ENCODE measurements at places on chromosomes 7 and 10.

- DNase-seq = no peak
Observed at GRCh38 chr7:118731854-118732253, 507.4 kb downstream of the ANKRD7 start.

- no peak for DNase-seq
Observed at GRCh38 chr7:37050801-37051200, 326.5 kb upstream of the AOAH start.

DNA sequence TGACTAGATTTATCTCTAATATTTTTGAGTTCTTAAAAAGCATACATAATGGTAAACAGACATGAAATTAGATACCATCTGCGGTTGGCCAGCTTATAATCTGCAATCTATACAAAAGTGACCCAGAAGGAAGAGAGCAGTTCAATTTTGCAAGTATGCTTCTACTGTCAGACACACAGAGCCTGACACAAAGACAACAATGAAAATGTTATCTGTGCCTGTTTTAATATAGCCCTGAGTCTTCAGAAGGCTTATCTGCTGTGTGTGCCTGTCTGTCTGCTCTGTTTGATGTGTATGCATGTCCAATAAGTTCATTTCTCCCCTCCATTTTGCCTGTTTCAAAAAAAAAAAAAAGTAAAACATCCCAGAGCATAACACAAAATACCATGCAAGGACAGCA is 73.3 kb upstream of the FHIP2A start:
- no peak for DNase-seq

- DNase-seq = no peak
Observed at GRCh38 chr10:35194906-35195305, 68.3 kb downstream of the CREM start.

DNA sequence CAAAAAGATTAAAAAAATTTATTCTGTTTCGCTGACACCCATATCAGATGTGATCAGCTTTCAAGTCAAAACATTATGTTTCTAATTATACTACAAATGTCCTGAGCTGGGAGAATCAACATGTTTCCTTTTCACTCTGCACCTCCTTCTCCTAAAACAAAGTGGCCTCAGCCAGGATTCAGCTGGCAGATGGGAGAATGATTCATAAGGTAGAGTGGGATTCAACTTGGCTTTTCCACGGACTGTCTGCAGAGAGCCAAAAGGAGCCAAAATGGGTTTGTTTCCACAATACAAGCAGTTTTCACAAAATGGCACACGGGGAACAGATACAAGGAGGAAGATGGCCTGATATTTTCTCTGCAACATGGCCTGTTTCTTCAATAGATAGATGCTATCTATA is 376.5 kb upstream of the PRKCQ start:
- DNase-seq = no peak

- no peak for DNase-seq
Observed at GRCh38 chr7:128827248-128827958, 2.8 kb upstream of the FLNC start.

DNA sequence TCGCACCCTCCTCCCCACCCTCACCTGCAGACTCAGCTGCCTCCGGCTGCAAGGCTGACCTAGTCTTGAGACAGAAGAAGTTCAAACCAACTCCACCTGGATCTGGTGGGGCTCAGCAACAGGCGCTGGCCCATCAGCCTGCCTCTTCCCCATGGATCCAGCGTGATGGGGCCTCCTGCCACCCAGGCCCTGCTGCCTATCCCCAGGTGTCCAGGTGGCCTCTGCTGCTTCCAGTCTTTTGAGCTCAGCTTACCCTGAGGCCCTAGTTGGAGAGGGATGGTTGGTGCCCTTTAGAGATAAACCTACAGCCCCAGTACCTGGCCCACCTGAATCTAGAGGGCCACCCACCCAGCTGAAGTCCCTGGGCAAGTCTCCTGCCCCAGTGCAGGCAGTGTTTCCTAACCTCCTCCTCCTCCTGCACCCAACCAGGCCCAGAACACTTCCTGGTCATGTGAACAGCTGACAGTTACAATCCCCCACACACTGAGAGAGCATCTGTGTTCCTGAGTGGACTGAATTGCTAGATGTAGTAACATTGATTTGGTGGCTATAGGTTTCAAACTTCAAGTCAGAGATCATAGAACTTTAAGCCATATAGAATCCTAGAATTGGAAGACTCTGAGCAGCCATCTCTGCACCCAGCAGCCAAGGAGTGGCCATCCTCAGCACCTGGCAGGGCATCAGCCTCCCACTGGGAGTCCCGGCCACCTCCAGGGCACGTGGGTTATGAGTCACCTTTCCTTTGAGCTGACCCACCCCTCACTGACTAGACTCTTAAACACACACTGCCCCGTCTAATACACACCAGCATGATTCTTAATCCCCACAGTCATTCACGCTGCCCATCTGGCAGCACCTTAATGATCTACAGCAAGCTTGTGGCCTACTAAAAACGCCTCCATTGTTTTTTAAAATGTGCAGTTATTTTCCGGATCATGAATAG is 51.9 kb downstream of the ALOX5 start:
- no peak for DNase-seq

GRCh38 chr10:19579761-19580545 is 236.3 kb upstream of the PLXDC2 start:
- no peak for DNase-seq

DNA sequence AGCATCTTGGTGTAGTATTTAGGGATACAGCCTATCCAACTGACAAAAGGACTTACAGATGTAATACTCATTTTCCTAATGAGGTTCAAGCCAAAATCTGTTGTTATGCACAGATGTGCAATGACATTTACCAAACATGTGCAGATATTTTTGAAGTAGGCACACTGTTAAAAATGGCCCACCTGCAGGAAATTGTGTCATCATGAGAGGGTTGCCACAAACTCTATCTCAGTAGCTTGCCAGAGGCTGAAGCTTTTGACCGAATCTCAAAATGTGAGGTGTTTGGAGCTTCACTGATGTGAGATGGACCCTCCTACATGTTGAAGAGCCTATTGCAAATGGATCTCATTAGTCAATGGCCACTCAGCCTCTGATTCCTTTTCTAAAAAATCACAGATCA is 89.7 kb upstream of the CSTF2T start:
- DNase-seq = no peak

DNA sequence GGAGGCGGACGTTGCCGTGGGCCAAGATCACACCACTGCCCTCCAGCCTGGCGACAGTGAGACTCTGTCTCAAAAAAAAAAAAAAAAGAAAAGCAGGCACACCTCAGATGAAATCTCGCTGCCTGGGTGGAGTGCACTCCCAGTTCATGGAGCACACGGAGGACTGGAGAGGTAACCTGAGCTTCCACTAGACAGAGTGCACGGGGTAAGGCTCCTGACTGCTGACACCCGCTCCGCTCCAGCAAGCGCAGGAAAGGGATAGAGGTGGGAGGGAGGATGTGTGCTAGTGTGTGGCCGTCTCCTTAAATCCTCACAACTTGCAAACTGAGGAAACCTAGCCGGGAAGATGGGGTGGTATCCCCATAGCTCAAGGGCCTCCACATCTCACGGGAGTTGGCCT is 50.8 kb downstream of the FAM53B start:
- no peak for DNase-seq

DNA sequence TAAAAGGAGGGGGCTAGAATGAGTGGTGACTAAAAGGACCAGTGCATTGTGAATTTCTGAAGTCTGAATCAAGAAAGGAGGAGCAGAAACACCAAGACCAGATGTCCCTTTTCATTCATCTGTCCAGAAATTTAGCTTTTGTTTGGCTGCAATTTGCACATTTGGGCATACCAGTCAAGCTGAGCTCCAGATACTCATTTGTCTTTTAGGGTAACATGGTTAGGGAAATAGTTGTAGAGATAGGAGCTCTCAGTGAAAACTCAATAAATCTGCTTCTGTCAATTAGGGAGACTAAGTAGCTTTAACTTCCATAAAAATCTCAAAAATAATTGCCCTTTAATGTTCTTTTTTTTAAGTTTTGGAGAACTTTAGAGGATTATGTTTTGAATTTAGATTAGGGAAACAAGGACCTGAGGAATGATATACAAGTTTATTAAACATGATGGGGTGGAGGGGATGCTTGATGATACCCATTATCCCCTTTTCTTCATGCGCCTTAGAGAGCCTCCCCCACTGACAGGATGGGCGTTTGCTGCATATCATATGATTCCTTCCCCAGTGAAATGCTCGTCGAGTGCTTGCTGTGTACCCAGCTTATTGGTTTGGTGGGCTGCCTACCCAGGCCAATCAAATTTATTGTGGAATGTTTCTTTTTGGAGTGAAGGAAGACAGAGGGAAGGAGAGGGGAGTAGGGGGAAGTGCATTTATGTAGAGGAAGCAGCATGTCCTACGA is 50.7 kb upstream of the RPA3 start:
- DNase-seq = no peak

GRCh38 chr10:58950618-58951017 is 225.8 kb upstream of the PHYHIPL start:
- DNase-seq = no peak

DNA sequence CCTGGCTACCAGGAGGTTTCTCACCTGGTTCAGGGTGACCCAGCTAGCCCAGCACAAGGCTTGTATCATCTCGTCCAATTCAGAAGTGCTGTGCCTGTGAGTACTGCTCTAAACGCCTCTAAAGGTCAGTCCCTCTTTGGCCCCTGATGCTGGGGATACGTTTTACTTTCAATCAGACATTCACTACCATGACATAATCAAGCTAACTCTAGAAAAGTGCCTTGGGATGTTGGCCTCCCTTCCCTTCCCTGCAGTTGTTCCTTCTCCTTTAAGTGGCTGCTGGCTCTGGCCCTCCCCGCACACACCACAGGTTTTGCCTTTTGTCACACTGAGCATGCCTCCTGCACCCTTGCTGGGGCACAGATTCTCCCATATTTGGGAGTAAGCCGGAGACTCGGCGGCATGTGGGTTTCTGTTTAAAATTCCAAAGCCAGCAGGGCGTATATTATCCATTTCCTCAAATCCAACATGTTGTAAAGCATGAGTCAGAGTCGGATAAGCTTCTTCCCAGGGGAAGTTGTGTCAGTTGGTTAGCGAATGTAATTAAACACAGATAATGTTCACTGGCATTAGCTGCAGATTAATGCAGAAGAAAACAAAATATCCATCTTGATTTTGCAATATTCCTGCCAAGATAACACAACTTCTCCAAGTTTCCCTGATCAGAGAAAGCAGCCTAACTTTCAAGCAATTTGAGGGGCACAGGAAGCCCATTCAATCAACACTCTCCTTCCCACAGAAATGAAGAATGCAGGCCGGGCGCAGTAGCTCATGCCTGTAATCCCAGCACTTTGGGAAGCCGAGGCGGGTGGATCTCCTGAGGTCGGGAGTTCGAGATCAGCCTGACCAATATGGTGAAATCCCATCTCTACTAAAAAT is 31.8 kb upstream of the VCL start:
- DNase-seq = no peak

DNA sequence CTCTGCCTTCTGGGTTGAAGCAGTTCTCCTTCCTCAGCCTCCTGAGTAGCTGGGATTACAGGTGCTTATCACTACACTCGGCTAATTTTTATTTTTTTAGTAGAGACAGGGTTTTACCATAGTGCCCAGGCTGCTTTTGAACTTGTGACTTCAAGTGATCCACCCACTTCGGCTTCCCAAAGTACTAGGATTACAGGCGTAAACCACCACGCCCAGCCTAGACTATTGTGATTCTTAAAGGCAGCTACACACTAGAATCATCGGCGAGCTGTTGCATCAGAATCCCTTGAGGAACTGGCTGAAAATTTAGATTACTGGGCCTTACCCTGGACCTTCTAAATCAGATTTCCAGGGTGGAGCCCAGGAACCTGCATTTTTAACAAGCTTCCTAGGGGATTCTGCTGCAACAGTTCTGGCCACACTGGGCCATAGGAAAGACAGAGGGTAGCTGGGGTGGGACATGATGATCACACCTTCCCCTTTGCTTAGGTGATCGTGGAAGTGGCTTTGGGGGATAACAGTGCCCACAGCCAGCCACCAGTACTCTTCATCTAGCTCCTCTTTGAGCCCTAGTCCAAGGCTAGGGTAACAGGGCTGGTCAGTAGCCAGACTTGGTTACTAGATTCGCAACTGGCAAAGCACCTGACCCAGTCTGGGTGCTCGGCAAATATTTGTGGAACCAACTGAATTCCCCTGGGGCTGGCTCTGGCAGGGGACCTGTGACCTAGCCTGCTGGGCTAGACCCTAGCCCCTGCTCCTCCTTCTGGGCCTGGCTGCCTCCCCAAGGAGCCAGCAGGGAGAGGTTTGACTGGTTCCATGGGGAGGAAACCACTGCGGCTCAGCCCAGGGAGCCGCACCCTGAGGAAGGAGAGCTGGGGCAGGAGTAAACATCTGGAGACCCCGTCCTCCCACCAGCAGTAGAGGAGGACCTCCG is 67.1 kb upstream of the DUSP5 start:
- DNase-seq = no peak

- no peak for DNase-seq
Observed at GRCh38 chr7:147578196-147578595, 1012.4 kb upstream of the C7orf33 start.

GRCh38 chr10:227014-227413 is 91.8 kb downstream of the ZMYND11 start:
- DNase-seq = no peak

DNA sequence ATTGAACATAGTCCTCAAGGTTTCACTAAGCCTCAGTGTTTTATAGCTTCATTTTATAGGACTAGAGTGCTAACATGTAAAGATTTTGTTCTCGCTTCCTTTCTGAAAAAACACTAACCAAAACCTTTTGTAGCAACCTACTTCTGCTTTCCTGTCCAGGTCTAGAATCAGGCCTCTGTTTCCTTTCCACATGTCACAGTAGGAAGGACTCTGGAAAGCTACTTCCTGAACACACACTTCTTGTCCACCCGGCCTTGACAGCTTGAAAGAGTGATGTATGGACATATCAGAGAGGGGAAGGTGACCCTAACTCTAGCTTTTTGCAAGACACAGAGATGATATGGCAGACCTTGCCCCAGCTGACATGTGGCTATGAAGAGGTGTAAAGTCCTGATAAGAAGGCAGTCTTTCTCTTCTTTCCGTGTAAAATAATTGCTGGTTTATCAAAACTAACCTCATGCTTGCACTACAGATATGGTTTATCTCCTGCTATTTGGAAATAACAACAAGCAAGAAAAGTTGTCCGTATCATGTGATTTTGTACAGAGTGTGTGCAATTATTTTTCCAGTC is 175.4 kb downstream of the SKAP2 start:
- no peak for DNase-seq

DNA sequence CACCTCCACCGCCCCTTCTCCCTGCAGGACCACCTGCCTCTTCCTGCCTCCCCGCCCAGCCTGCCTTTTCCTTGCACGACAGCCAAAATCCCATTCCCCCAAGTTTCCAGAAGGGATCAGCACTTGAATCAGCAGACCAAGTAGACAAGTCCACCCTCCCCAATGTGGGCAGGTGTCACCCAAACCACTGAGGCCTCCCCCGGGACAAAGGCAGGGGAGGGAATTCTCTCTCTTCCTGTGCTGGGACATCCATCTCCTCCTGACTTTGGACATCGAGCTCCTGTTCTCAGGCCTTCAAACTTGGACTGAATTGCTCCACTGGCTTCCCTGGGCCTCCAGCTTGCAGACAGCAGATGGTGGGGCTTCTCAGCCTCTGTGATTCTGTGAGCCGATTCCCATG is 21.6 kb upstream of the PSMG3 start:
- DNase-seq = no peak

Data from hypothalamus (tissue), 51 donors.